Kidney glomerular epithelial cell (primary cell): ENCODE measurements at places on chromosomes 16 and 17.

DNA sequence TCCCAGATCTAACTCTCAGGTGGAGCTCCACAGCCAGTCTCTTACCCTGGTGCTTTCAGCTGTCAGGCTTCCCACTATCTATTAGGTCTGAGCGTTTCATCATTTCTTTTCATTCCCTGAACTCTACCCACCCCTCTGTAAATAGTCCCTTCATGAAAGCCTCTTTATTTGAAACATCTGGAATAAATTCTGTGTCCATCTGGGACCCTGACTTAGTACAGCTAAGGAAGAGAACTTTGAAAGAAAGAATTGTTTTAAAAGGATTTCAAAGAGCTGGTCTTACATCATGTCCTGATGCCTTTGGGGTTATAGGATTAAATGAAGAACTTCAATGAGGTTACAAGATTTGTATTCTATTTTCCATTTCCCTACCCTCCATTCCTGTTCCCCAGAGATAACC lies 388.5 kb upstream of the CA10 start:
- no peak for DNase-seq

GRCh38 chr16:14056970-14057369 lies 14.1 kb upstream of the MRTFB start:
- DNase-seq, result no peak

- no peak for DNase-seq
Measured at GRCh38 chr16:31131841-31132271, 3.7 kb downstream of the PRSS8 start.

DNA sequence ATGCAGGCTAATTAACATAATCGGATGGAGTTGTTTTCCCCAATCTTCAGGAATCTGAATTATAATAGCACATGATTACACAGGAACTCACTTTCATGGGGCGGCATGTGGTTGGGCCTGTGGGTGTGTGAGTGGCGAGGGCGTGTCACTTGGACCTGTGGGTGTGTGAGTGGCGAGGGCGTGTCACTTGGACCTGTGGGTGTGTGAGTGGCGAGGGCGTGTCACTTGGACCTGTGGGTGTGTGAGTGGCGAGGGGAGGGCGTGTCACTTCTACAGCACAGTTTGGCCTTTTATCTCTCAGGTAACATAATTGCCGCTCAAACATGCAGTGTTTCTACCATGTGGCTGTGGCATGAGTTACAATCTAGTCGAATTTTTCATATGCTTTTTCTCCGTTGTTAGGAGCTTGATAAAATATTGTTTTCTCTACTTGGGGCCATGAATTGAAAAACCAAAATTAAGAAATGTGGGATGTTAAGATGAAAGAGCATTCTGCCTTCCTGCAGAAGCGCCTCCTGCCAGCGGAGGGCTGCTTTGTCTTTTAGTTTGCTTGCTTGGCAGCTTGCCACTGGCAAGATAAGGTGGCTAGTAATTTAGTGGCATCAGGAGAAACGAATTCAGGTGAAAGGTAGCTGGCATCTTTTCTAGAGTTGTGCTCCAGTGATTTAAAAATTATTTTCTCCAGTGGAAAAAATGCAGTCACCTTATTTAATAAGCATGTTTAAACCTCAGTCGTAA lies 36.2 kb downstream of the USP10 start:
- no peak for DNase-seq

GRCh38 chr16:85146922-85147651 lies 34.8 kb upstream of the CIBAR2 start:
- no peak for DNase-seq

DNA sequence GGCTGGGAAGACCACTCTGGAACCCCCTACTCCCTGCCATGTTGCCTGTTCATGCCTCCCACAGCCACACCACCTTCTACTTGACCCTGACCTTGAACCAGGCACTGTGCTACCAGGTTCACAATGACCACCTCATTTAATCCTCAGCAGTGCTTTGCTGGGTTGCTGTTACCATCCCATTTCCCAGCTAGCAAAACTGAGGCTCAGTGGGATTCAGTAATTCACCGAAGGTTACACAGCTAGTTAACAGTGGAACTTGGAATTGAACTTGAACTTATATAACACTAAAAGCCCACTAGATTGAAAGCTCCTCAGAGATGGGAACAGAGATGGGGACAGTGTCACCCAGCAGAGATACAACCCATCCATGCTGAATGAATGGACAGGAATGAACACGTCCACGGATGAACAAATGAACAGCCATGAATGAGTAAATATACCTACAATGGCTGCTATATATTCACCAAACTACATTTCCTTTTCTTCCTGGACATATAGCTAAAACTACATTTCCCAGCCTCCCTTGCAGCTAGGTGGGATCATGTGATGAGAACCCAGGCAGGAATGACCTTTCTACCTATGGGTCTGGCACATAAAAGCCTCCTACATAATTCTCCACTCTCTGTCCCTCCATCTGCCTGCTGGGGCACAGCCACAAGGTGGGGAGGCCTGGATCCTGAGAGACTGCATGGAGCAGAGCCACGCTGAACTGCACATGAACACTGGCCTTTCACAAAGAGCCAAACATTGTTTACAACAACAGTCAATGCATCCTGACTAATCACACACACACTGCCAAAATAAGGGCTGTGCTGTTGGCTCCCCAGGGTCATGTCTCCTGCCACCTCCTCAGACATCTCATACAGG lies 94.8 kb downstream of the RMI2 start:
- DNase-seq, result no peak

- DNase-seq, result no peak
Measured at GRCh38 chr17:40453881-40454612, 10.8 kb downstream of the IGFBP4 start.

DNA sequence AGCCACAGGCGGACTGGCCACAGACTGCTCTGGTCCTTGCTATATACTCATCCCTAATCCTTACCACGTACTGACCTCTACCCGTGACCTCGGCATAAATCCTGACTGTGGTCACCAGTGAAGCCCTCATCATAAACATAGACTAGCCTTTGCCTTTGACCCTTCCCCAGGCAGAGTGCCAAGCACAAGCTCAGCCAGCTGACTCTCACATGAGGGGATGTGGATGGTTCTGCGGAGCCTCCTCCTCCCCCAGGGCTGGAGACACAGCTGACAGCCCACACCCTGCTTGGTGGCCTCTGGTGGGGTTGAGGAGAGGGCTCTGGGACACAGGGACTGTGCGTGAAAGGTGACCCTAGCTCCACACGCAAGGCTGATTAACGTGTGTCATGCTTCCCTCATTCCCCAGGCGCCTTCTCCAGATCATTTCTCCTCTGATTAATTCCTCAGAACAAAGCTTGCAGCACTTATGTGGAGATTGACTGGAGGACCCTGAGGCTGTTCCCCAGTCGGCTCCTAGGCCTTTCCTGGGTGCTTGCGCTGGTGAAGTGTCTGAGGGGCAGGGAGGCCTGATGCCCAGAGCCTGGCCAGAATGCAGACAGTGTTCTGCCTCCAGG lies 241.5 kb upstream of the NLRP1 start:
- DNase-seq, result peak; percentile 15

DNA sequence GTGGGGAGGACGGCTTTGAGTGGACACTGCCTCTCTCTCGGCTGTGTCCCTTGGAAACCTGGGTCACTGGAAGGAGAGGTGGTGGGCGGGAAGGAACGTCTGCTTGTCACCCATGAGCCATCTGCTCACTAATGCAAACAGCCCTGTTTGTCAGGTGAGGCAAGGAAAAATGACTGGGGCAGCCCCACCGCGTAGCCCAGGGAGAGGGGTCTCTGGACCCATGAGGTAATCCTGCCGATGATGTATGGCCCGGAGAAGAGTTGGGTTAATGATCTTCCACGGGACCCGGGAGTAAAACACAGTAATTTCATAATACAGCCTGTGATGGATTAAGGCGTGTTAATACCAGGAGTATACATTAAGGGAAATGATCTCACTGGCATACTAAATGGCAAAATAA lies 197.0 kb downstream of the CYLD start:
- no peak for DNase-seq

DNA sequence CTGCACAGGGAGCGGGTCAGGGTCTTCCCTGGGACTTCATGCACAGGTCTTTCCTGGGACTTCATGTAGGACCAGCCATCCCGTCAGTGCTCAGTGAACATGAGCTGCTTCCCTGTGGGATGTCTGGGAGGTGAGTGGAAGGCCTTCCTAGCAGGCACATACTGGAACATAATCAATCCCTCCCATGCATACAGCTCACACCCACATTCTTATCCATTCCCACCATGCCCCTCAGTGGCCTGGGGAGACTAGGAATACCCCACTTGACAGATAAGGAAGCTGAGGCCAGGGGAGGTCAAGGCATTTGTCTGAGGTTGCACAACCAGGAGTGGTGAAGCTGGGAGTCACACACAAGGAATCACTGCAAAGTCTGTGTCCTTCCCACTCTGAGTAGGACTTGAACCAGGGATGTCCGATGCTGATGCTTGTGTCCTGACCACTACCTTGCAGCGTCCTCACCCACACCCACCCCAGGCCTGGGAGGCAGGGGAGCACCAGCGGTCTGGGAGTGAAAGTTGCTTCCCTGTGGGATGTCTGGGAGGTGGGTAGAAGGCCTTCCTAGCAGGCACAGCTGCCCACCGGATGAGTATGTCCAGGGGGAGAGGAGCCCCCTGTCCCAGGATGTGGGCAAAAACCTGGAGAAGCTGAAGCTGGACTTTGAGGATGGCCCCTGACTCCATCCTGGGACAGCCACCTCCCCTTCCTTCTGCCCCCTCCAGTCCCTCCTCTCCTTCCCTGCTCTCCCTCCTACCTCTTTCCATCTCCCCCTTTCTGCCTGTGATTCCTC lies 1.0 kb upstream of the NLRC5 start:
- no peak for DNase-seq

- DNase-seq, result no peak
Measured at GRCh38 chr16:166375-167121, 770 bp downstream of the HBM start.

DNA sequence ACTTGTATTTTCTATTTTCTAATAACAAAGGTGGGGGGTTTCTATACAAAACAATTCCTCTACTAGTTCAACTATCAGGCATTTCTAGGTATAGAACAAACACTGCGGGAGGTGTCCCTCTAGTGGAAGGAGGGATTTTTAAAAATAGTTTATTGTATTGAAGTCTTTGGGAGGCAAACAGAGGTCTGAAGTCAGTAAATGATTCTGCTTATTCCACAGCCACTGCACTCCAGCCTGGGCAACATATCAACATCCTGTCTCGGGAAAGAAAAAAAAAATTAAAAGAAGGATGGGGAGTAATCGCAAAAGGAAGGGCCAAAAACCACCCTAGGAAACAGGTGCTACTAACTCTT lies 648 bp upstream of the ERCC4 start:
- DNase-seq, result peak; percentile 59

GRCh38 chr17:29253037-29253436 lies 6.4 kb downstream of the CRYBA1 start:
- DNase-seq, result no peak

- DNase-seq, result no peak
Measured at GRCh38 chr17:61783556-61784304, 79.6 kb downstream of the BRIP1 start.

DNA sequence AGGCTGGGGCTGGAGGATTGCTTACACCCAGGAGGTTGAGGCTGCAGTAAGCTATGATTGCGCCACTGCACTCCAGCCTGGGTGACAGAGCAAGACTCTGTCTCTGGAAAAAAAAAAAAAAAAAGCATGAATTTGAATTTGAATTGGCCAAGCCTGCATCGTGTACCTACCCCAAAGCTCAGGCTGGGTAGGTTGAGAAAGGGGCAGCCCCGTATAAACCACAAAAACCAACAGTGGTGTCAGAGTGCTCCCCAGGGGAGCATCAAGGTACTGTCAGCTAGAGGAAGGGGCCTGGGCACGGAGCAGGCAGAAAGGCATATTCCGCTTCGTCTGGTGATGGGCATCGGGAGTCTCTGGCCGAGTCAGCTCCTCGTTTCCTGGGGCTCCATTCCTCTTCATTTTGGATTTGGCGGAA lies 40.9 kb downstream of the RAP1GAP2 start:
- DNase-seq, result no peak
